Activated gamma-delta T cell treated with Interleukin-2 at 50 U/mL for 16 hours (primary cell): ENCODE measurements at places on chromosomes 1 and 21.

DNA sequence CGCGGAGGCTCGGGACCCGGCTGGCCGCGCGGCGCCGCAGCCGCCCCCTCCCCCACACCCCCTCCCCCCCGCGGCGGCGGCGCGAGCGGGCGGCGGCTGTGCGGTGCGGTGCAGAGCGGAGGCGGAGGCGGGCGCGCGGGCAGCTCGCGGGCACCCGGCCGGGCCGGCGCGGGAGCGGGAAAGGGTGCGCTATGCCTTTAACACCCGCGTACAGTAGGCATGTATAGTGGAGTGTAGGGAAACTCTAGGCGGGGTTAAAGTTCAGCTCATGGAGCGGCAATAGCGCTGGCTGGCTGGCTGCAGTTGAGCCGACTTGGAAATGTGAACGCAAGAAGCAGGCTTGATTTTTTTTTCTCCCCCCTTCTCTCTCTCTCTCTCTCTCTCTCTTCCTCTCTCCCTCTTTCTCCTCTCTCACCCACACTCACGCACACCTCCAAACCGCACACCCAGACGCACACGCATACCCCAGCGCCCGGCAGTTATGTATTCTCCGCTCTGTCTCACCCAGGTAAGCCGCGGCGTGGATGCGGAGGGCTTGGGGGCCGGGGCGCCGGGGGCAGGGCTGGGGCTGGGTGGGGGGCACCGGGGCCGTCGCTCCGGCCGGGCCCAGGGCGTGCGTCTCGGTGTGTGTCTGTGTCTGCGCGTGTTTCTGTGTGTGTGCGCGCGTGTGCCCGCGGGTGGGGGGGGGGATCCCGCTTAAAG is at the start of gene NFIA:
TSS of gene NFIA (plus strand) at position 251 of the 702 bp plus-strand sequence.
- DNase-seq, result no peak

- no peak for DNase-seq
Observed at GRCh38 chr1:12416101-12416500, 186.3 kb downstream of the VPS13D start.

DNA sequence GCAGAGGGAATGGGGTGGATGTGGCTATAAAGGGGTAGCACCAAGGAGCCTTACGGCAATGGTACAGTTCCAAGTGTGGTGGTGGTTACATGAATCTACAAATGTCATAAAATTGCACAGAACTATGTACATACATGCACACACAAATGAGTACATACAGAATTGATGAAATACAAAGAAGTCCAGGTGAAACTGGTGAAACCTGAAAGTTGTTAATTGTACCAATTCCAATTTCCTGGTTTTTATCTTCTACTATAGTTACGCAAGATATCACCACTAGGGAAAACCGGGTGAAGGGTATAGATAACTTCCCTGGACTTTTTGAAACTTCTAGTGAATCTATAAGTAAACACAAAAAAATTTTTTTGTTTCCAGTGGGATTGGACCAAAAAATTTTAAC is 18.9 kb downstream of the HSF2BP start:
- DNase-seq, result no peak

DNA sequence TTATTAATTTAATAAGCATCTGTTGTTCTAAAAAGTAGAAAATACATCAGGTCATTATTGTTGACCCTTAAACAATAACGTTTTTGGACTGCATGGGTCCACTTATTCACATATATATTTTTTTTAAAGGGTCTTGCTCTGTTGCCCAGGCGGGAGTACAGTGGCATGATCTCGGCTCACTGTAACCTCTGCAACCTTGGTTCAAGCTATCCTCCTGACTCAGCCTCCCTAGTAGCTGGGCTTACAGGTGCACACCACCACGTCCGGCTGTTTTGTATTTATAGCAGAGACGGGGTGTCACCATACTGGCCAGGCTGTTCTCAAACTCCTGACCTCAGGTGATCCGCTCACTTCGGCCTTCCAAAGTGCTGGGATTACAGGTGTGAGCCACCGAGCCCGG is 53.0 kb downstream of the DAP3 start:
- no peak for DNase-seq

DNA sequence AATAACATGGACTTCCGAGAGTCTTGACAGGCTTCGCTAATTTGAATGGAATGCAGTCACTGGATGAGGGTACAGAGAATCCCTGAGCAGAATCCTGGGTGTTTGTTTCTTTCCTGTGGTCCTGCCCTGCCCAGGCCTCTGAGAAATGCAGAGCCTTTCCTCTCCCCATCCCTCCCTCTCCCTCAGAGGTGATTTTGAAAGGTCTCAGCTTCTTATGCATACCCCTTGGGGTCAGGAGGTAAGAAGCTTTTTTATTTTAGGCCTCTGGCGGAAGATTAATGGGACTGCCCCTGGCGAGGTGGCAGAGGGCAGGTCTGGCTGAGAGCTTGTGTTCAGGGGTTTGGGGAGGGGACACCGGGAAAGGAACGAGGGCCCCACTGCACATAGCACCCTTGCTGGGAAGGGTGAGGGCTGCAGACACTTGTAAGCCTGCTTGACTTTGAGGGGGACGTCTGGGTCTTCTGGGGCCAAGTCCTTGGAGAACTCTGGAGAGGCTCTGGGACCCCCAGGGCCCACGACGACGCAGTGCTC is 116.5 kb upstream of the SLC45A1 start:
- DNase-seq, result no peak
